ENCODE measurements at places on chromosomes 4 and X.

- DNase-seq, result no peak
Observed at GRCh38 chrX:139093201-139093600, 381.7 kb upstream of the FGF13 start.

GRCh38 chr4:106909486-106910188, 126.5 kb downstream of the DKK2 start:
- DNase-seq, result no peak

DNA sequence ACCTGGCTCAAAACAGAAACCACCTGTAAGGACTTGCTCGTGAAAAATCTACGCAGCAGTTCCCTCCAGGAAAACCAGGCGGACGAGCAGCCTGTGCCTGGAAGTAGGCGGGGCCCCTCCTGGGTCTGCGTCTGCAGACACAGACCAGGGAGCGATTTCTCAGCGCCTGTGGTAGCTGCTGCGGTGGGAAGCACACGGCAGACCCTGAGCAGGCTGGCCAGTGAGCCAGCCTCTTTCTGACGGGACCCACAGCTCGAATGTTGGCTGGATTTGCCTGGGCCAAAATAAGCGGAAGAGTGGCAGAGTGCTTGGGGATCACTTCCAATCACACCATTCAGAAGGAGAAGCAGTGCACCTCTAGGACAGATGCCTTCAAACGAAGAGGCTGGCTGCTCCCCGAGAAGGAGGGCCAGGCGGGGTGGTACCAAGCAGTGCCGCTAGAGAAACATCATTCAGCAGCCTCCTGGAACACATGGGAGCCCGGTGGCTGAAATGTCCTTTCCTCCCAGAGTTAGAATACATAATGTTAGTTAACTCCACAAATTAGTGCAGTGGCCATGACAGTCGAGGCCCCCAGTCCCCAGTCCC, 85.9 kb downstream of the GATB start:
- no peak for DNase-seq

GRCh38 chrX:11117745-11118144, 6.6 kb downstream of the HCCS start:
- no peak for DNase-seq

- DNase-seq, result no peak
Observed at GRCh38 chr4:148060264-148061140, 328.6 kb downstream of the ARHGAP10 start.

DNA sequence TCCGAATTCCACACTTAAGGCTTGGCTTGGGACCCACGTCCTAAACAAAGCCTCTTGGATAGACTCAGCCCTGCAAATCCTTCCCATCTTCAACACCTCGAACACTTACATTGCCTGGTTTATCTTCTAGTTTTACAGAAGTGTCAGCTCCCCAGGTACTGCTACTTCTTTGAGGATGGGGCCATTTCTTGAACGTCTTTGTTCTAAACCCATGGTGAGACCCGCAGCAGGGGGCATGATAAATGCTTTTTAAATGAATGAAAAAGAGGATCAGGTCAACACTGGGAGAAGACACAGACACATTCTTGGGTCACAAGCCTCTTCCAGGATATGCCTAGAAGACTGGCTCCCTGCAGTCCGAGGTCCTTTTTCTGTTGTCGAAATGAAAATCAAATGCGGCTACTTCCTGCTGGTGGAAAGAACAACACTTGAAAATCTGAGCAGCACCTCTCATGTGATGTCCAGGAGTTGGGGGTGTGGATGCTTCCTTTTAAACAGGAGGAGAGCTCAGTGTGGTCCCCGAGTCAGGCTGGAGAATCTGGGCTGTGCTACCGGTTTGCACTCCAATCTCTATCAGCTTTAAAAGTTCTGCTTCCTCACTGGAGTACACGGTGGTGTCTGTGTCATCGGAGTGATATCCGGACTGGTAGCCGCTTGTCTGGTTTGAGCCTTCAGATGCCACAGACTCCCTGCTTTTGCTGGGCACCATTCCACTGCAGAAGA, 45.8 kb downstream of the KDR start:
- DNase-seq, result no peak

Data from Caco-2 (cell line).